ENCODE measurements at places on chromosomes 5 and 9.

GRCh38 chr5:155211764-155212163, 198.2 kb downstream of the KIF4B start:
- no peak for DNase-seq

DNA sequence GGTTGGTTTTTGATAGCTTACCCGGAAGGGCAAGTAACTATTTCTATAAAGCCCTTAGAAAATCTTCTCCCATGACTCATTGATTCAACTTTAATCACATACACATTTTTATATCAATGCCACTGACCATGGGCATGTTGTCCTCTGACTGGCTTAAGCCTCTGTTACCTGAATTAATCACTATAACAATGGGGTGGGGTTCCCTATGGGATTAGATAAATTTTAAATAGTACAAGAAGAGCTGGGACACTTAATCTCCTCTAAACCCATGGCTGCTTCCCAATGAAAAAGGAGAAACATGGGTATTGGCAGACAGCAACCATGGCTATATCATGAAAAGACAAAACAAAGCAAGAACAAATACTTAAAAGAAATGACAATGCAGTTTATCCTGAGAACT, 636.2 kb downstream of the BRINP1 start:
- DNase-seq: no peak

DNA sequence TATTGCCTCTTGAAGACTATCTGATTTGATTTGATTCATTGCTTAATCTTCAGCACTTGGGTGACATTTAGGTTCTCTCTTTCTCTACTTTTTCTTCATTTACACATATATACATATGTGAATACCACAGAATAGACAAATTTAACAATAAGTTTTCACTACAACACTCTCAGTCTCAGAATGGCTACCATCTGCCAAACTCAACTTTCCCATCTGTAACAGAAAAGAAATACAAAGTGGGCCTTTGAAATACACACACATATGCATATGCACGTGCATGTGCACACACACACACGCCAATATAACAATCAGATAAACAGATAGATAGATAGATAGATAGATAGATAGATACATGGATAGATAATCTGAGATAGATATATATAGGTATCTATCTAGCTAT, 762.8 kb upstream of the NUDT12 start:
- DNase-seq: no peak

- DNase-seq: no peak
Observed at GRCh38 chr5:146877178-146877681, 1.3 kb downstream of the PPP2R2B start.
